Endothelial cell of umbilical vein (primary cell): ENCODE measurements at places on chromosomes 5 and 9. TPM values are rescaled to one million over a fixed set of nuclear protein-coding genes. Genes with fewer than 3 reads are reported as not detected.

DNA sequence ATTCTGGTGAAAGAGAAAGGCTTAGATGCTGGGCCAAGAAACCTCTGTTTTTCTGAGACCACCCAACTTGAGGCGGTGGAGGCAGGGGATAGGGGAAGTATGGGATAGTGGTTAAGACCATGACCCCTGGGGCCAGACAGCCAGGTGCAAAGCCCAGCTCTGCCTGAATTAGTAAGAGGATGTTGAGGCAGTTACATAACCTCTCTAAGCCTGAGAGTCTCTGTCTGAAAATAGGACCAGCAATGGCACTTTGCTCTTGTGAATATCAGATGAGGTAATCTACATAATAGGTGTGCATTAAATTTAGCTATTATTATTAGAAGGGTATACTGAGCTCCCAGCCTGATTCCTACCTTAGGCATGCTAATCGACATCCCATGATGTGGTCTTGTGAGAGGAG is 68.2 kb downstream of the DOCK2 start:
- H3K4me3 ChIP-seq: no peak overlapping the region
- H3K4me1 ChIP-seq: peaks cover 25% of the 10 kb centered on the region
- H3K36me3 ChIP-seq: no peaks in the 10 kb centered on the region
- H3K27me3 ChIP-seq: no peaks in the 10 kb centered on the region

MLANA gene
- polyA plus RNA-seq: not detected in 2 replicates

DNA sequence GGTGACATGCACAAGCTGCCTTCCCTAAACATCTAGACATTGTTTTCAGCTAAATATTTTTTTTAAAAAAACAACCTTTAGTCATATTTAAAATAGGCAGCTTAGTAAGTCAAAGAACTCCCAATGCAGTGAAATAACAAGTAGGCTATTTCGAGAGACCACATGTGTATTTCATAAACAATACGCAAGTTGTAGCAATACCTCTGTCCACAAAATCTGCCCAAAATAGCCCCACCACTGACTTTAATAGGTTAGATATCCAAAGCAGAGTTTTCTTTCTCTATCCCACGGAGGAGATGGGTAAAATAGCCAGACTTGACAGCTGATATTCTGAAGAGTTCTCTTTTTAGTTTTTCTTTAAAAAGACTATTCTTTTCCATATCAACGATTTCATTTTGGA is 1.2 kb downstream of the SLC24A2 start:
- DNase-seq: no peak
- H3K36me3 ChIP-seq: no peaks in the 10 kb centered on the region
- no peak overlapping the region for H3K4me3 ChIP-seq
- H3K27me3 ChIP-seq: peaks cover 29% of the 10 kb centered on the region
- no peaks in the 10 kb centered on the region for H3K4me1 ChIP-seq

DNA sequence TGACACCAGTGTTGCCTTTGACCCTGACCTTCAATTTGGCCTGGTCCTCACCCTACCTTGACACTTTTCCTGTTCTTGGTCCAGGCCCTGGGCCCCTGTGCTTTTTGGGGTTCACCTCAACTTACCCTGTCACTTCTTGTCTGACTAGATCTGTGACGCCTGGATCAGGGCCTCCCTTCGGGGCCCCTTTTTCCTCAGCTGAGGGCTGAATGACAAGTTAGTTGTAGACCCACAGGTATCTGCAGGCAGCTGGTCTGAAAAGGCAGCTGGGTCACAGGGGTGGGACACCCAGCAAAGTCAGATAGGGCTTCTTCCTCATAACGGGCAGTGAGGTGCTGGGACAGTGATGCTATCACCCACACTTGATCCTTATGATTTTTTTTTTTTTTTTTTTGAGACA is 10.0 kb upstream of the MYORG start:
- no peaks in the 10 kb centered on the region for H3K27me3 ChIP-seq
- H3K36me3 ChIP-seq: no peaks in the 10 kb centered on the region
- no peak for DNase-seq
- H3K4me1 ChIP-seq: no peaks in the 10 kb centered on the region
- no peak overlapping the region for H3K4me3 ChIP-seq

- DNase-seq: no peak
- H3K27ac ChIP-seq: no peak overlapping the region
- no peaks in the 10 kb centered on the region for H3K36me3 ChIP-seq
- H3K4me1 ChIP-seq: no peaks in the 10 kb centered on the region
Measured at GRCh38 chr5:52476346-52476745, 311.4 kb upstream of the ITGA1 start.

GRCh38 chr9:86924206-86924605 is 23.1 kb downstream of the GAS1 start:
- no peak for DNase-seq
- no peak overlapping the region for H3K27ac ChIP-seq
- H3K4me3 ChIP-seq: no peak overlapping the region
- H3K36me3 ChIP-seq: no peaks in the 10 kb centered on the region
- no peaks in the 10 kb centered on the region for H3K27me3 ChIP-seq

PCA3 gene
- polyA plus RNA-seq: 0.86 and 0.88 TPM in 2 replicates

DNA sequence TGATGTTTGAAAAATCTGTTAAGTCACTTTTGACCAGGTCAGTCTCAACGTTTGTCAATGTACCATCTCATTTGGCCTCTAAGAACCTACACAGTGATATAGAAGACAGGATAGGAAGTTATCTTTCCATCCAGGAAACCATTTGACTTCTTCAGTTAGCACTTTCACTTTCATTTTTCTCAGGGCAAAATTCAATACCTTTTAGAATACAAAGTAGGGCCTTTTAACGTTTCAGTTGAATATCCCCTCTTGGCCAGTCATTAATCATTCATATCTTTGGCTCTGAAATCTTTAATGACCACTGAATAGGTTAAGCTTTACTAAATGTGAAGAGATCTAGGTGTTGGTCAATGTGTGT is 101.1 kb upstream of the GNAQ start:
- no peaks in the 10 kb centered on the region for H3K27me3 ChIP-seq
- peak; percentile 49 for DNase-seq
- H3K36me3 ChIP-seq: no peaks in the 10 kb centered on the region
- H3K4me1 ChIP-seq: peaks cover 11% of the 10 kb centered on the region
- H3K27ac ChIP-seq: peak overlapping the region; percentile 57

DNA sequence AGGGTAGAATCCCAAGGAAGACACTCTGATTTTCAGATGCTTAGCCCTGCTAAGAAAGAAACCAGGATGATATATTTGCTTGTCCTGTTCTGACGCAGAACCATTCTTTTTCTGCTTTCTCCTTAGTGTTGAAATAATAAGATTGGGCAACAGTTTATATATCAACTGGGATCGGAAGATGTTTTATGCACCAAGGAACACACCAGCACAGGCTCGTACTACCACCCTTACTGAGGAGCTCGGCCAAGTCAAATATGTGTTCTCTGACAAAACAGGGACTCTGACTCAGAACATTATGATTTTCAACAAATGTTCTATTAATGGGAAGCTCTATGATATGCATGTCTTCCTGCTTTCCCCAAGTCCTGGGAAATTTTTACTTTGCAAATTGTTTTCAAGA is 19.0 kb upstream of the RUSC2 start:
- no peak overlapping the region for H3K4me3 ChIP-seq
- no peaks in the 10 kb centered on the region for H3K27me3 ChIP-seq
- H3K4me1 ChIP-seq: no peaks in the 10 kb centered on the region

DNA sequence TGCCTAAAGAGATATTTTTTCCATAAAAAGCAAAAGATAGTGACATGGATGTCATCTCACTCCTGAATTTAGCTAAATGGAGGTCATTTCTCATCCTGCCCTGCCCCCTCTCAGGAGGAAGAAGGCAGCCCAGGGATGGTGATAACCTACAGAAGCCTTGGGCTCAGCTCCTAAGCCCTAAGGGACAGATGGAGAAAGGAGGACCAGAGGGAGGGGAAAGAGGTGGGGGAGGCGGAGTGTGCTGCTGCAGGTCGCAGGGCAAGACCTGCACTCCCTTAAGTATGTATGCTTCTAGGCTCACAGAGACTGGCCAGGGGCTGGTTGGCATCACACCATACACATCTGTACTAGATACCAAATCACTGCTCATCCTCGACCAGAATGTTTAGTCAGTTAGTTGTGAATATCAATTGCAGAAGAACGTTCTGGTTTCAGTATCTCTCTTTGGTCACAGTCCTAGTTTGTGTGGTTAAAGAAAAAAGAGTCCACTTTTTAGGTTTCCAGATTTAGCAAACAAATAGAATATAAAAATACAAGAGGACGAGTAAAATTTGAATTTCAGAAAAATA is 18.4 kb upstream of the CDKN2AIPNL start:
- no peak for DNase-seq
- no peaks in the 10 kb centered on the region for H3K36me3 ChIP-seq
- H3K27ac ChIP-seq: no peak overlapping the region
- no peaks in the 10 kb centered on the region for H3K4me1 ChIP-seq
- H3K27me3 ChIP-seq: peaks cover 3% of the 10 kb centered on the region

GRCh38 chr5:178839319-178839704 is 20.4 kb upstream of the ZNF354B start:
- no peak overlapping the region for H3K27ac ChIP-seq
- H3K4me3 ChIP-seq: no peak overlapping the region
- DNase-seq: no peak

DNA sequence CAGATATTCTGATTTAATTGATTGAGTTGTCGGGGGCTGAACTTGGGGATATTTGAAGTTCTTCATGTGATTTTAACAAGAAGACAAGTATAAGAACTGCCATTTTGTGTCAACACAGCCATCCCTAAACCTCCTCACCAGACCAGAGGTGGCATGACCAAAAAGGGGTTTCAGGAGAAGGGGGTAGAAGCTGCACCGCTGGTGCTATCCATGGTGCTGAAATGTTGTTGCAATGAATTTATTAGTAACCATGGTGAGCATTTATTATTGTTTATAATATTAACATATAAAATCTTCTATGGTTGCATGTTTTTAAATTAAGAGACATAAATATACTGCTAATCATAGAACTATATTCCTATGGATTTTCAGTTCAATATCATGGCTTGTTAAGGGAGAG is 72.3 kb downstream of the GNA14 start:
- H3K27me3 ChIP-seq: no peaks in the 10 kb centered on the region
- no peak overlapping the region for H3K4me3 ChIP-seq
- DNase-seq: no peak
- no peaks in the 10 kb centered on the region for H3K4me1 ChIP-seq
- no peaks in the 10 kb centered on the region for H3K36me3 ChIP-seq

- H3K36me3 ChIP-seq: no peaks in the 10 kb centered on the region
- H3K27me3 ChIP-seq: no peaks in the 10 kb centered on the region
- no peaks in the 10 kb centered on the region for H3K4me1 ChIP-seq
- DNase-seq: no peak
Measured at GRCh38 chr5:6143523-6143922, 234.8 kb downstream of the MED10 start.

CENPP gene
- polyA plus RNA-seq: 1.2 and 1.3 TPM in 2 replicates

LHX2 gene
- polyA plus RNA-seq: 0.03 TPM in 1 of 2 replicates, not detected in the other

GRCh38 chr9:37949576-37949975 is 45.6 kb upstream of the SLC25A51 start:
- H3K4me3 ChIP-seq: no peak overlapping the region
- no peaks in the 10 kb centered on the region for H3K27me3 ChIP-seq
- H3K4me1 ChIP-seq: peaks cover 18% of the 10 kb centered on the region
- DNase-seq: no peak
- H3K36me3 ChIP-seq: peaks cover 32% of the 10 kb centered on the region

- H3K27ac ChIP-seq: no peak overlapping the region
- H3K36me3 ChIP-seq: no peaks in the 10 kb centered on the region
- H3K27me3 ChIP-seq: no peaks in the 10 kb centered on the region
- DNase-seq: no peak
- peaks cover 5% of the 10 kb centered on the region for H3K4me1 ChIP-seq
Measured at GRCh38 chr5:142757564-142757963, 12.6 kb upstream of the ARHGAP26 start.

HMMR gene
- polyA plus RNA-seq: 3.9 and 5.5 TPM in 2 replicates

DNAH5 gene
- 0.21 and 0.23 TPM in 2 replicates for polyA plus RNA-seq

MARCHF3 gene
- 30.2 and 35.0 TPM in 2 replicates for polyA plus RNA-seq

UHRF2 gene
- polyA plus RNA-seq: 53.9 and 63.5 TPM in 2 replicates

GRCh38 chr9:29773676-29774075 is 2200.4 kb upstream of the C9orf72 start:
- no peaks in the 10 kb centered on the region for H3K27me3 ChIP-seq
- H3K4me3 ChIP-seq: no peak overlapping the region
- H3K36me3 ChIP-seq: no peaks in the 10 kb centered on the region
- no peaks in the 10 kb centered on the region for H3K4me1 ChIP-seq
- no peak overlapping the region for H3K27ac ChIP-seq

PHF24 gene
- not detected in 2 replicates for polyA plus RNA-seq

- no peak overlapping the region for H3K4me3 ChIP-seq
- H3K27me3 ChIP-seq: no peaks in the 10 kb centered on the region
- H3K4me1 ChIP-seq: no peaks in the 10 kb centered on the region
- DNase-seq: no peak
- no peaks in the 10 kb centered on the region for H3K36me3 ChIP-seq
Measured at GRCh38 chr5:154780128-154780527, 25.0 kb downstream of the LARP1 start.

- no peak for DNase-seq
- no peaks in the 10 kb centered on the region for H3K27me3 ChIP-seq
- H3K4me1 ChIP-seq: no peaks in the 10 kb centered on the region
Measured at GRCh38 chr5:159504857-159505304, 174.6 kb upstream of the IL12B start.

ANKRD20A1 gene
- polyA plus RNA-seq: 0.47 and 0.56 TPM in 2 replicates

FBP1 gene
- polyA plus RNA-seq: 1.9 and 2.5 TPM in 2 replicates

- no peak for DNase-seq
- H3K4me1 ChIP-seq: no peaks in the 10 kb centered on the region
- H3K27me3 ChIP-seq: no peaks in the 10 kb centered on the region
- H3K4me3 ChIP-seq: no peak overlapping the region
- H3K36me3 ChIP-seq: no peaks in the 10 kb centered on the region
Measured at GRCh38 chr5:64800926-64801325, 32.2 kb downstream of the CWC27 start.

DNA sequence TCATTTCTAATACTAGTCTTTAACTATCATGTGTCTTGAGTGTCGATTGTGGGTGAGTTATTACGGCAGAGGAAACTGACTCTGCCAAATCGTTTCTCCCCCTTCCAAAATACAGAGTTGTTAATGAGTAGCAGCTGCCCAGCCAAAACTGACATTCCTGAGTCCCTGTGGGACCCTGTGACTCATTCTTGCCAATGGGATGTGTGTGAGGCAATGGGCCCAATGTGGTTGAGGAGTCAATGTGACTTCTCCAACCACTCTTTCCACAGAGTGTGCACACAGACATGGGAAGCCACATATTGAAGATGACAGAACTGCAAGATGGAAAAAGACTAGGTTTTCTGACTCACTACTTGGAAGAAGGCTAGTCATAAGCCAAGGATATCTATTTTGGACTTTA is 434.7 kb downstream of the DTWD2 start:
- H3K4me1 ChIP-seq: no peaks in the 10 kb centered on the region
- H3K4me3 ChIP-seq: no peak overlapping the region
- H3K36me3 ChIP-seq: no peaks in the 10 kb centered on the region
- DNase-seq: no peak
- no peak overlapping the region for H3K27ac ChIP-seq
- no peaks in the 10 kb centered on the region for H3K27me3 ChIP-seq

GRCh38 chr5:55502759-55503158 is 32.0 kb downstream of the PLPP1 start:
- H3K27ac ChIP-seq: no peak overlapping the region
- H3K27me3 ChIP-seq: no peaks in the 10 kb centered on the region
- H3K36me3 ChIP-seq: no peaks in the 10 kb centered on the region
- DNase-seq: no peak
- H3K4me3 ChIP-seq: no peak overlapping the region
- H3K4me1 ChIP-seq: no peaks in the 10 kb centered on the region

- H3K4me1 ChIP-seq: no peaks in the 10 kb centered on the region
- no peak overlapping the region for H3K27ac ChIP-seq
- no peak overlapping the region for H3K4me3 ChIP-seq
- H3K27me3 ChIP-seq: no peaks in the 10 kb centered on the region
- no peak for DNase-seq
- H3K36me3 ChIP-seq: no peaks in the 10 kb centered on the region
Measured at GRCh38 chr5:66207800-66208561, 63.9 kb downstream of the SREK1 start.

- no peaks in the 10 kb centered on the region for H3K36me3 ChIP-seq
- H3K4me1 ChIP-seq: no peaks in the 10 kb centered on the region
- peaks cover 88% of the 10 kb centered on the region for H3K27me3 ChIP-seq
- H3K27ac ChIP-seq: no peak overlapping the region
- DNase-seq: no peak
Measured at GRCh38 chr9:126617003-126617822, 3.5 kb downstream of the LMX1B start.
